HepG2 (cell line): ENCODE measurements at places on chromosomes 2 and 18. TPM values are rescaled to one million over a fixed set of nuclear protein-coding genes. Genes with fewer than 3 reads are reported as not detected.

- no peak for DNase-seq
Measured at GRCh38 chr2:96859099-96859649, 1.4 kb upstream of the ANKRD39 start.

- no peak for DNase-seq
Measured at GRCh38 chr18:54856105-54856646, 27.9 kb downstream of the RAB27B start.

DNA sequence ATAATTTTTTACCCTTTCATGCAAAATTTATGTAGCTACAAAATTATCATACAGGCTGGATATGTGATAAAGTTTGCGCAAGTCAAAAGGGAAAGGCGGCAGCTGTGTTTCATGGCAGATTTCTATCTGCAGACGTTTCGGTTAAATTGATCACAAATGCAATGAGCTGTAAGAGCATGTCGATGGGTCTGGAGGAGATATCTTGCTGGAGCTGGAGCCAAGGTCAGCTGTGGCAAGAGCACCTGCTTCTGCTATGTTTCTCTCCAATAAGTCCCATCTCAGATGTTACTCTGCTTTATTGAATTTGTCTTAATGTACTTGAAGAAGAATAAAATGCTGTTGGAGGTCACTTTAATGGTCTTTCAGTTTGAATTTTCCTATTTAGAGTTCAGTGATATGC, 749.7 kb downstream of the CNTNAP5 start:
- DNase-seq: no peak

DNA sequence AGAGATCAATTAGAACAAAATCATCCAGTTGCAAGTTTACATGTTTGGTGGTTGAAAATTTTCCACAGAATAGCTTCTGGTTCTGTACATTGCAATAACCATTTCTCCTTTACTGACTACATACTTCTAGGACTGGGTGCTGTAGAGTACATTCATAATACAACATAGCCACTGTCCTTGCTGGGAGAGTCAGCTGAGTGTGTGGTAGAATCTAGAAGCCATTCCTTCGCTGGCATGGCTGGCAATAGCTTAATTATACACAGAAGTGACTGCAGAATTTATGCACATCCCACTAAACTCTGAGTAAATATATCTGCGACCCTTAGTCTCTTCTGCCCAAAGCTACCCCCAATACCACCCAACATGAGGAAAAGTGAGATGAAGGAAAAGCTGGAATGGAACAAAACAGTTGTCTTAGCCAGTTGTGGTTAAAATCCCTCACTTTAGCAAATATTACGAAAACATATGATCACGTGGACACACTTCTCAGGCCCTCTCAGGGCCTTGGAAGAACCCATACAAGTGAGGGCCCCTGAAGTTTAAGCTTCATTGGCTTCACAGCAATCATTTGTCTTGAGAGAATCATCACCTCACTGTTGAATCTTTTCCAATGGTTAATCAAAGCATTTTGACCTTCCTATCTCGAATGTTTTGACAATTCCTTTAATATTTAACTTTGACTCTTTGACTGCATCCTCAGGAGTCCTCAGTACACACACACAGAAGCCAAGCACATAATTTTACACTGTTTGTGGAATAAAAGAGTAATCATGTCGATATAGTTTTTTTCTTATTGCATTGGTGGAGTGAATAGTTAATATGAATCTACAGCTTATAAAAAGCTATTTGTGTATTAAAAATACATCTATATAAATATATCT, 225.1 kb downstream of the ZNF385B start:
- DNase-seq: peak; percentile 21

FN1 gene
- 6,471 and 8,294 TPM in 2 replicates for polyA plus RNA-seq

DNA sequence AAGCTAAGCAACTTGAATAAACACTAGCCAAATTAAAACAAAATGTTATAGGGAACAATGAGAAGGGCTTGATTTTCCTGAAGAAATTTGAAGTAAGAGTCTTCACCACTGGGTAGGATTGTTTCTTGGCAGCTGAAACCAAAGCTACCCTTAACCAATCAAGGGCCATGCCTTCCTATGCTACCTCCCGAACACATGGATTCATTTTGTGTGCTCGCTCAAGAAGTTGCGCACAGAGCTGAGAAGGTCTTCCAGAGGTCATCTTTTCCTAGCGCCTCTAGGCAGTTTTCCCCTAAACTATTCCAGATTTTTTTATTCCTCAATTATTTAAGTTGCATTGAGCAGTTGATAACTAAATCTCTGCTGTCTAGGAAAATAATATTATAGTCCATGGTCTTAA, 264.6 kb downstream of the RBM43 start:
- DNase-seq: no peak

DNA sequence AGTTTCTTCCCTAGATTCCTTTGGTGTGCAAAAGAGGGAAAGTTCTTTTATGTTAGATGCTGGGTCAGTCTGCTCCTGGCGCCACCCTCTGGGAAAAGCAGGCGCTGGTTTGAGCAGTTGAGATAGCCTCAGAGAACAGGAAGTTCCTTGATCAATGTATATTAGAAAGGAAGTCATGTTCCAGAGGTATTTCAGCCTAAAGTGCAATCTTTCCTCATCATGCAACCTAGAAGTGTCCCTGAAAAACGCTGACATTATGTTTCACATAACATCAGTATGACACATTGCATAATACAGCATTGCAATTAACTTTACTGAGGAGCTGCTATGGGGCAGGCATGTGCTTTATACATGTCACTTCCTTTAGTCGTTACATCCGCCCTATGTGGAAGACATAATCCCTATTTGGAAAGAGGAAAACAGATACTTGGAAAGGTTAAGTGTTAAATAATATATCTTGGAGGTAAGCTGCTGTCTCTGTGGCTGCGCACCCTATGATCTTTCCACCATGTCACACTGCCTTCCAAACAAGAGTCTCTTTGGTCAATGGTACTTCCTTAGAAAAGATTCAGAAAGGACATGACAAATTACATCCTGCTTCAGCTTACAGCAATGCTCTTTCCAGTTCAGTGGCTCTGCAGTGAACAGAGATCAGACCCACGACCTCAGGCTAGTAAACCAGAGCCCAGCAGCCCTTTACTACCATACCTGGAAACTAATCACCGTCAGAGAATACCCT, 369.7 kb downstream of the RAD51AP2 start:
- DNase-seq: peak; percentile 10

DNA sequence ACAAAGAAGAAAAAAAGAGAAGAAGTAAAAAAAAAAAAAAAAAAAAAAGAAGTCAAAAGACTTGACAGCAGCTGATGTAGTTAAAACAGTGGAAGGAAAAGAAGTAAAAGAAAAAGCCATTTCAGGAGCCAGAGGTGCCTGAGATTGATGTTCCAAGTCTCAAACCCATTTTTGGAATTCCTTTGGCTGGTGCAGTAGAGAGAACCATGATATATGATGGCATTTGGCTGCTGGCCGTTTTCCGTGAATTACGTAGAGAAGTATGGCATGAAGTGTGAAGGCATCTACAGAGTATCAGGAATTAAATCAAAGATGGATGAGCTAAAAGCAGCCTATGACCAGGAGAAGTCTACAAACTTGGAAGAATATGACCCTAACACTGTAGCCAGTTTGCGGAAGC, 7.6 kb upstream of the CHST10 start:
- no peak for DNase-seq

UGT1A4 gene
- polyA plus RNA-seq: not detected in 2 replicates

GCA gene
- polyA plus RNA-seq: 37.5 and 42.0 TPM in 2 replicates

- DNase-seq: no peak
Measured at GRCh38 chr2:161384864-161385263, 31.2 kb upstream of the TBR1 start.

SLC1A4 gene
- 20.8 and 21.0 TPM in 2 replicates for polyA plus RNA-seq

DNA sequence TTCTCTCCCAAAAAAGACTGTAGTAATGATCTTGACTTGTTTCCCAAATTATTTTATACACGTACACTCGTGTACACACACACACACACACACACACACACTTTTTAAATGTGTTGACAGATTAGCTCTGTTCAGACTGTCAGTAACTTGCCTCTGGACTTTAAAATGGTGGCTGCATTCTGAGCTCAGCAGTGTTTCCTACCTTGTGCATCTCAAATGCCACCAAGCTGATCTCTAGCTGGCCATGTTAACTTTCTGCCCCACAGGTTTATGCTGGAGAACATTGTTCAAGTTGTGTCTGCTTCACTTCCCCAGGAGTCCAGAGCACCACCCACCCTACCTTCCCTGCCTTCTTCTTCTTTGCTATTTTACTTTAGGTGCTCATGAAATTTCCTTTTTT, 73.4 kb upstream of the TMEM87B start:
- DNase-seq: no peak

GRCh38 chr2:207796585-207797350, 27.1 kb upstream of the FZD5 start:
- DNase-seq: peak; percentile 87

DNA sequence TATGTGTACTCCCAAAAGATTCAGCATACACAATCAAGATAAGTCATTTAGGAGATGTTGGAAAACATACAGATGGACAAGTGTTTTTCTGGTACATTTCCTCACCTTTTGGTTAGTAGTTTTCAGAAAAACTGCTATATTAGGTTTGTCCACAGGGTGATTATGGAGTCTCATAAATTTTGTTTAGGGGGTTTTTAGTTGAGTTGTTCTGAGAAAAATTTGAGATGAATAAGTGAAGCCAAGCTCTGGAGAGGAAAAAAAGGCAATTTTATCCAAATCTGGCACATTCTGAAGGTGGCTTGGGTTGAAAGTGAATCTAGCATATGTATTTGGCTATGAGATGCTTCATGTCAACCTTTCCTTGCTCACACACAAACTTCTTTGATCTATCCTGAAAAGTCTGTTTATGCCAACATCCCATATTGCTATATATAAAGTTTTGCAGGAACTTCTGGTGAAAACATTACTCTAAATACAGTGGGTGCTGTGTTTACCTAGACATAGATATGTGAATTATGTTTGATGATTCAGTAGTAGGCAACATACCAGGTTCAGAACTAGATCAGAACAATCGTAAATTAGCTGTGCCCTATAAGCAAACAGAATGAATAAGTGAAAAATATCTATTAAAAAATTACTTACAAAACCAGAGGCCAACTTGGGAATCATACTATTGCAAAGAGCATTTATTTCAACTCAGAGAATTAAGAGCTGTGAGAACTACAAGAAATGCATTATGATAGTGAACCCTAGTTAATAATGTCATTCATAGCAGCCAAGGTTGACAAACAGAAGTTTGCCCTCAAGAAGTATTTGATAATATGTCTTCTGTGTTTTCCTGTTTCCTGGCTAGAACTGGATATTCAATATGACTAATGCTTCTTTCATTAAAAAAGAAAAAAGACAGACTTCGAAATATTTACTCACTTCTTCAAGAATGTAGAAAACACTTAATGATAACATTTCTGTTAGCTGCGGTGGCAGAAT, 552.0 kb downstream of the IRS1 start:
- DNase-seq: no peak

ALKAL2 gene
- 1.7 and 2.9 TPM in 2 replicates for polyA plus RNA-seq

CROCC2 gene
- polyA plus RNA-seq: not detected in 2 replicates

LYPD6B gene
- polyA plus RNA-seq: not detected in 2 replicates

DSG2 gene
- polyA plus RNA-seq: 66.7 and 68.7 TPM in 2 replicates
